Ecto neural progenitor cell (in vitro differentiated cells): ENCODE measurements at places on chromosomes 5 and 9.

DNA sequence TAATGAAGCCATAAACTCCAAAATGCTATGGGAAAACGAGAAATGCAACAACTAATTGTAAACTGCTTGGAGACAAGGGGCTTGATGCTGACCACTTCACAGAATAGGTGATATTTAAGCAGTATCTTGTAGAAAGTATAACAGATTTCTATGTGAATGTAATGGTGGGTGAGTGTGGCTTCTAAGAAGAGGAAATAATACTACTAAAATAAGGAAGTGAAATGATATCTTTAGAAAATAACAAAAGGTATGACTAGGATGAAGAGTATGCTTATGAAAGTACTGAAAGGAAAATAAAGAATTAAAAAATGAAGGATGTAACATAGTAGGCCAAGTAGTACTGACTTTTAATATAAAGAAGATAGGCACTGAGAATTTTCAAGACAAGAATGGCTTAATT is 94.2 kb downstream of the AGTPBP1 start:
- DNase-seq = no peak

- DNase-seq = no peak
Observed at GRCh38 chr5:104265531-104266140, 703.0 kb upstream of the NUDT12 start.

- no peak for DNase-seq
Observed at GRCh38 chr5:112653638-112654205, 84.0 kb upstream of the APC start.

GRCh38 chr9:83706676-83707517 is 861 bp downstream of the UBQLN1 start:
- peak; percentile 82 for DNase-seq

GRCh38 chr5:114237766-114238165 is 124.1 kb upstream of the KCNN2 start:
- no peak for DNase-seq

DNA sequence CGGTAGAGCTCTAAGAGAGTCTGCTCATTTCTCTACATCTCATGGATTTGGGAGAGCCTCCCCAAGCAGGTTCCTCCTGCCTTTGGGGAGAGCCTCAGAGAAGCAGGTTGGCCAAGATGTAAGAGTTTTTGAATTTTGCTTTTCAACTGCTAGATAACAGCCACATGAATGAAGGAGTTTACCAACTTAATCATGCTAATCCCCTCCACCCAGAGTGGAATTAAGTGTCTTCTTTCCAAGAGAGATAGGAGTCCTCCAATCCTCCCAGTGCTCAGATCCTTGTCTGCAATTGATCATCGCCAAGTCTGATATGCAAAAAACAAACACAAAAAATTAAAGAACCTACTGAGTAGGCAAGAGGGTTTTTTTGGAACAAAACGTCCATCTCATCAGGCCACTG is 99.4 kb upstream of the MAP3K1 start:
- no peak for DNase-seq

GRCh38 chr9:129336601-129337331 is 158.7 kb upstream of the IER5L start:
- DNase-seq = no peak
